Activated T-helper 2 cell treated with anti-CD3 and anti-CD28 coated beads, Interferon-gamma antibody, Interleukin-2, Interleukin-4, amounts not matched to agents 10 μg/mL and 5 μg/mL and 100 μg/mL, durations not matched to agents 14 hours and 24 hours and 36 hours (primary cell): ENCODE measurements at places on chromosomes 5 and 9. TPM values are rescaled to one million over a fixed set of nuclear protein-coding genes. Genes with fewer than 3 reads are reported as not detected.

Gene ZNG1F
- total RNA-seq, result 8.5 and 11.4 TPM in 2 replicates

Gene PRRX2
- 5.0 and 5.1 TPM in 2 replicates for total RNA-seq

Gene ANKRD31
- 0.11 and 0.28 TPM in 2 replicates for total RNA-seq

Gene LHX2
- not detected in 2 replicates for total RNA-seq

Gene FGFR4
- total RNA-seq, result 1.1 and 1.2 TPM in 2 replicates

Gene CFAP157
- total RNA-seq, result 0.18 TPM in 1 of 2 replicates, not detected in the other

Gene GRXCR2
- not detected in 2 replicates for total RNA-seq

Gene NKD2
- total RNA-seq, result 14.4 TPM in 2 replicates

Gene FUBP3
- 46.9 and 50.6 TPM in 2 replicates for total RNA-seq

GRCh38 chr9:95379630-95380029 is 62.1 kb upstream of the FANCC start:
- H3K4me1 ChIP-seq, result no peaks in the 10 kb centered on the region
- H3K27me3 ChIP-seq, result peaks cover 29% of the 10 kb centered on the region
- no peaks in the 10 kb centered on the region for H3K36me3 ChIP-seq

GRCh38 chr5:172843825-172844576 is 9.9 kb downstream of the ERGIC1 start:
- no peaks in the 10 kb centered on the region for H3K36me3 ChIP-seq
- H3K27ac ChIP-seq, result no peak overlapping the region
- peaks cover 2% of the 10 kb centered on the region for H3K4me1 ChIP-seq
- H3K27me3 ChIP-seq, result no peaks in the 10 kb centered on the region
- no peak for DNase-seq

- H3K27me3 ChIP-seq, result peaks cover 36% of the 10 kb centered on the region
- peaks cover 4% of the 10 kb centered on the region for H3K4me1 ChIP-seq
- no peak overlapping the region for H3K4me3 ChIP-seq
- H3K36me3 ChIP-seq, result no peaks in the 10 kb centered on the region
- H3K27ac ChIP-seq, result no peak overlapping the region
These were observed 299.4 kb upstream of the RASA1 start for GRCh38 chr5:86968301-86968753.

- H3K27me3 ChIP-seq, result no peaks in the 10 kb centered on the region
- no peaks in the 10 kb centered on the region for H3K36me3 ChIP-seq
- H3K4me1 ChIP-seq, result peaks cover 13% of the 10 kb centered on the region
- H3K4me3 ChIP-seq, result no peak overlapping the region
- no peak for DNase-seq
These were observed 345.9 kb upstream of the RPS23 start for GRCh38 chr5:82624062-82624461.

DNA sequence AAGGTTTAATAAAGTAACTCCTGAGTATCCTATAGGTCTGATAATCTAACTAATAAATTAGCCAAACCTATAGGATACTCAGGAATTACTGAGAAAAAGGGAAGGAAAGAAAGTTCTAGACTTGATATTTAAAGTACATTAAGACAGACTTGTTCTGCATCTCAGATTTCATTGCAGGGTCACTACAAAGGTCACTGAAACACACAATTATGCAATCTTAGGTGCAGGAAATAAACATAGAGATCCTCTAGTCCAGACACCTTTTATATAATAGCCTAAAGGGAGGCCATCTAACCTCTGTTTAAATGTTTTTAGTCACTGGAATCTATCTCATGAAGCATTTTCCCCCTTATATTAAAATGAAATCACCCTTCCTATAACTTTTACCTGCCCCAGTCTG is 1215.7 kb downstream of the MAT2B start:
- no peak overlapping the region for H3K4me3 ChIP-seq
- no peaks in the 10 kb centered on the region for H3K36me3 ChIP-seq
- no peak for DNase-seq
- H3K27ac ChIP-seq, result no peak overlapping the region
- H3K27me3 ChIP-seq, result no peaks in the 10 kb centered on the region
- H3K4me1 ChIP-seq, result no peaks in the 10 kb centered on the region

DNA sequence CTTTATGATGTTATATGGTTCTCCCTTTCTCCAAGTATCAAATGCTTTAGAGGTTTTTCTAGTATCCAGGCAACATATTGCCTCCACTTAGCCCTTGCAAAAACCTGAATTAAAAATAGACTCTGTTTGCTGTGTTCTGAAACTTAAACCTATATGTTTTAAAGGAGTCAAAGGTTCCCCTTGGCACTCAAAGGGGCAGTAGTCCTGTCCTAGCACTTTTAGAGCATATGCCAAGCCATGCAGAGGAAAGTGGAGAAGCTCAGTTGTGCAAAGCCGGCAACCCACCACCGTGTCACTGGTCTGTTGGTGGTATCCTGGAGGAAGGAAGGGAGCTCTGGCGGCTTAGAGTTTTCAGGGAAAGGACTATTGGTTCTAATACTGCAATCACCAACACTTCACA is 154.3 kb downstream of the PIP5K1B start:
- peaks cover 42% of the 10 kb centered on the region for H3K36me3 ChIP-seq
- H3K4me3 ChIP-seq, result no peak overlapping the region
- no peak overlapping the region for H3K27ac ChIP-seq
- DNase-seq, result no peak
- no peaks in the 10 kb centered on the region for H3K27me3 ChIP-seq
- peaks cover 20% of the 10 kb centered on the region for H3K4me1 ChIP-seq

DNA sequence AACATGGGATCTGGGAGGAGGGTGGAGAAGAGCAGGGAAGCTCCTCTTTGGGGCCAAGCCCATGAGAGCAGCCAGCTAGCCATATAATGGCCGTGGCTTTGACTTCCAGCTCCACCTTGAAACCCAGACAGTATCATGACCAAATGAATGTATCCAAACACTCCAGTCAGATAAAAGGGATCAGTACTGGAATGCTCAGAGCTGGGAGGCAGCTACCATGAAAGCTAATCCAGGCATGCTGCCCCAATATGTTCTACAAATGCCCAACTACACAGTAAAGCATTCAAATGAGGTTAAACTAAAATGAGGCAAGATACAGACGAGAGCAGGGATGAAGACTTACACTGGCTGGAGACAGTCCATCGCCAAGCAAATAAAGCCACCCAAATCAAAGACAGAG is 69.4 kb downstream of the FRMD3 start:
- H3K4me1 ChIP-seq, result peaks cover 19% of the 10 kb centered on the region
- no peaks in the 10 kb centered on the region for H3K36me3 ChIP-seq
- peaks cover 39% of the 10 kb centered on the region for H3K27me3 ChIP-seq
- H3K4me3 ChIP-seq, result no peak overlapping the region
- no peak for DNase-seq

DNA sequence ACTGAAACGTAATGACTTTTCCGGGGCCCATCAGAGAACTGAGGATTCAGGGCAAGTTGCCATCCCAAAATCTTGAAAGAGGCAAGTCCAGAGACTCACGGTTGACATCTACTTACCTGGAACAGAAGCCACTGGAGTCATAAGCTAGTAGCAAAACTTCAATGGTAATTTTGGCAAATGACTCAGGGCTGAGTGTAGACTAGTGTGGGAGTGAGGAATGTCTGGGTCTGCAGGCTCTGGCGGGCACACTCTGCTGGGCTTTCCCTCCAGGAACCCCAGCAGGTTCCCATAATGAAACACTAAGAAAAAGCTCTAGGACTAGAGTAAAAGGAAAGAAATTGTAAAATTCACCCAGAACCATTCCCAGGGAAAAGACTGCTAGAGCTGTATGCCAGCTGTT is 122.9 kb upstream of the NFIL3 start:
- H3K4me3 ChIP-seq, result no peak overlapping the region
- no peak for DNase-seq
- no peak overlapping the region for H3K27ac ChIP-seq
- peaks cover 2% of the 10 kb centered on the region for H3K4me1 ChIP-seq
- H3K27me3 ChIP-seq, result peaks cover 15% of the 10 kb centered on the region

DNA sequence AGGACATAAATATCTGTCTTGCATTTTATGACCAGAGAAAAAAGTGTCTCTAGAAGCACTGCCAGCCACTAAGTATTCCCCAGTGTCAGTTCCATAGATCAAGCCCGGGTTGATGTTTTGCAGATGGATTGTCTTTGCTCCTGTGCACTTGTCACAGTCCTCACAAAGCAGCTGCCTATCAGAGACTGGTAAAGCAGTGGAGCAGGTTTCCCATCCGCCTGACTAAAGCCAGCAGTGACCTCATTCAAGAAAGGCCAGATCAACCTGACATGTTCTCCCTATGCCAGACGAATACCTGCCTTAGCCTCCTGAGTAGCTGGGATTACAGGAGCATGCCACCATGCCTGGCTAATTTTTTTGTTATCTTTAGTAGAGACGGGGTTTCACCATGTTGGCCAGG is 26.8 kb upstream of the GARNL3 start:
- H3K36me3 ChIP-seq, result no peaks in the 10 kb centered on the region
- DNase-seq, result no peak
- peaks cover 22% of the 10 kb centered on the region for H3K27me3 ChIP-seq
- H3K27ac ChIP-seq, result no peak overlapping the region

GRCh38 chr5:85533341-85534047 is 1084.2 kb upstream of the COX7C start:
- no peak overlapping the region for H3K27ac ChIP-seq
- no peak overlapping the region for H3K4me3 ChIP-seq
- H3K27me3 ChIP-seq, result no peaks in the 10 kb centered on the region
- no peak for DNase-seq

- no peak for DNase-seq
- H3K4me1 ChIP-seq, result peaks cover 4% of the 10 kb centered on the region
- H3K36me3 ChIP-seq, result peaks cover 3% of the 10 kb centered on the region
These were observed 13.6 kb upstream of the MTMR12 start for GRCh38 chr5:32326216-32326772.

DNA sequence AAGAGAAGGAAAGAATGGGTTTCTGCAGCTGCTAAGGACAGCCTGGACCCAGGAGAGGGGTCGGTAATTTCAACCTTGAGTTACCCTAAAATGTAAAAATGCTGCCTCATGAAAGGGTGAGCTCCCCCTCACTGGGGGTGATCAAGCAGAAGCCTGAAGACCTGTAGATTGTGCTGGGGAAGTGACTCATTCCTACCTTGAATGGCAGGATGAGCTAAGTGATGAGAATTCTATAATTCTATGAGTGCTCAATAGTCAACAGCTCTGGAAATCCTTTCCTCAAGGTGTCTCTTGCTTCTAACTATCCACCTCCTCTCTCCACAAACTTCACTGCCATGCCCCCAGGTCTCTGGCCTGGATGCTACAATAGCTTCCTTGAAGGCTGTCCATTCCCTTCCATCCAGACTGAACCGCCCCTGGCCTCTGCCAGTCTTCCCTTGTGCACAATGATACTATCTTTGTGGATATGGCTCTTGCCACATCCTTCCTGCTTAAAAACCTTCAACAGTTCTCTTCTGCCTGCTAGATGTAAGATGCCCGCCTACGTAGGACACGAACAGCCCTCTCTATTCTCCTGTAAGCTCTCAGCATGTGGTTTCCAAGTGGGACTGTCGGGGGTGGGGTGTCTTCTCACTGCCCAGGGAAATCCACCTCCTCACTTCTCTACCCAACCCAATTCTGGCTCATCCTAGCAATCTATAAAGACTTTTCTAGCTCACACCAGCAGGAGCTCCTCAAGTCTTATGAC is 50.6 kb downstream of the PTPN3 start:
- peak overlapping the region; percentile 10 for H3K4me3 ChIP-seq
- peaks cover 37% of the 10 kb centered on the region for H3K4me1 ChIP-seq

GRCh38 chr5:56993241-56993640 is 41.3 kb upstream of the MIER3 start:
- DNase-seq, result no peak
- H3K27ac ChIP-seq, result no peak overlapping the region
- H3K36me3 ChIP-seq, result no peaks in the 10 kb centered on the region

GRCh38 chr5:175131432-175131831 is 312.6 kb downstream of the DRD1 start:
- no peak for DNase-seq
- H3K36me3 ChIP-seq, result no peaks in the 10 kb centered on the region
- no peak overlapping the region for H3K27ac ChIP-seq
- H3K4me1 ChIP-seq, result no peaks in the 10 kb centered on the region

DNA sequence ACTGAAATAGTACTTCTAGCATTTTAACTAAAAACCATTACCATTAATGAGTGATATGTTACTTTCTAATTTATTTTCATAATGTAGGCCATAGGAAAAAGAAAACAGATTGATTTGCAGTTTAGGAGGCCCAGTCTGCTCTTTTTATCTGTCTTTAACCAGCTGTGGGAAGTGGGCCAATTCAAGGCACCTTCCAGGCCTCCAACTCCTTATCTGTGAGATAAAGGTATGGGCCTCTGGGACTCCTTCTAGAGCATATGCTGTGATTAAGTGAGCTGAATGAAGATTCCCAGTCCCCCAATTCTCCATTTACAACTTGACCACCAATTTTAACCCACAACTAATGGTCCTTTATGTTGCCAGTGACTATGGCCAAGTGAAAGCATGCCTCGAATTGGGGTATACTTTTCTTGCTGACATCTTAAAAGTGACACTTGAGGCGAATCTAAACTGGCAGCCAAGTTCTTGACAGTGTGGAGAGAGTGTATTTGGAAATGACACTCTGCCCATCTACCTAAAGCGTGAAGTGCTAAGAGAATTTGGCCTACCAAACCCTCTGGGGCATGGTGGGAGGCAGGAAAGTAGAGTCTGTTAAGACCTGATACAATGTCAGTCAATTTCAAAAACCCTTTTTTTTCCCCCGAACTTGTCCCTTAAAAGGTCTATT is 88.3 kb downstream of the PIK3R1 start:
- H3K4me1 ChIP-seq, result peaks cover 52% of the 10 kb centered on the region
- H3K27me3 ChIP-seq, result peaks cover 7% of the 10 kb centered on the region
- H3K4me3 ChIP-seq, result no peak overlapping the region
- DNase-seq, result no peak
- H3K36me3 ChIP-seq, result peaks cover 40% of the 10 kb centered on the region
- peak overlapping the region; percentile 74 for H3K27ac ChIP-seq

- no peak for DNase-seq
- H3K4me3 ChIP-seq, result no peak overlapping the region
- H3K36me3 ChIP-seq, result no peaks in the 10 kb centered on the region
- H3K4me1 ChIP-seq, result no peaks in the 10 kb centered on the region
- no peaks in the 10 kb centered on the region for H3K27me3 ChIP-seq
- no peak overlapping the region for H3K27ac ChIP-seq
These were observed 14.1 kb downstream of the FGF1 start for GRCh38 chr5:142671801-142672200.

DNA sequence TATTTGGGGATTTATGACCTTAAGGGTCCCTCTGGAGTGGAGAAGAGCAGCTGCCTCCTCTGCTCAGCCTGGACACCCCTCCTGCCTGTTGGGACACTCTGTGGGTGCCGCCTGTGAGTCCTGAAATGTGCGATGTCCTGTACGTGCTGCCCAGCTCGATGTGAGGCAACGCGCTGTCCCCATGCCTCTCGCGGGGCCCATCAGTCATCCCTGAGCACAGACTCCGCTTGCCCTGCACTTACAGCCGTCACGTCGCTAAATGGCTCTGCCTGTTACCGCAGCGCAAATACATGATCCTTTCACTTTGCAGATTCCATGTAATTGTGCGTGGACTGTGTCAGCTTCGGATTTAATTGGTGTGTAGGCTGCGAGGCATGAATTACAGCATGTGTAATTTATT is 27.1 kb downstream of the IRX4 start:
- no peaks in the 10 kb centered on the region for H3K36me3 ChIP-seq
- H3K27ac ChIP-seq, result no peak overlapping the region
- no peak overlapping the region for H3K4me3 ChIP-seq
- peaks cover 23% of the 10 kb centered on the region for H3K27me3 ChIP-seq
- DNase-seq, result no peak

DNA sequence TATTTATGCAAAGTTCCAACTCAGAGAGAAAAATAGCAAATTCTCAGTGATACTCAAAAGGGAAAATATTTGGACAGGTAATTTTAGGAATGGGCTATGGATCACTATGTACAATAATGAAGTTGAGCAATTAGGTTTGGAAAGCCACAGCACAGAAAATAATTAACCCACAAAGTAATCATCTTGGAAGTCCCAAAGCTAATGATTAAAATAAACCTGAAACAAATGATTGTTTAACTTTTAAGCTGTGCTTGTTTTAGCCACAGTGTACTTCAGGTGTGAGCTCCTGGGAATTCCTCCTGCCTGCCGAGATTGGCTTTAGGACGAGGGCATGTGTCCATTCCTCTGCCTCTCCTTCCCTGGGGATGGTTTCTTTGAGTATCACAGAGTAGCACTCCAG is 403.9 kb downstream of the ZSWIM6 start:
- H3K27me3 ChIP-seq, result peaks cover 2% of the 10 kb centered on the region
- H3K27ac ChIP-seq, result no peak overlapping the region
- DNase-seq, result no peak
- no peaks in the 10 kb centered on the region for H3K36me3 ChIP-seq
